CD4-positive, alpha-beta T cell treated with Interleukin-4 for 4 hours (primary cell): ENCODE measurements at places on chromosomes 6 and 20.

- DNase-seq = no peak
Observed at GRCh38 chr20:1336699-1337367, 7.9 kb upstream of the SDCBP2 start.

- DNase-seq = no peak
Observed at GRCh38 chr20:3251806-3252205, 12.8 kb upstream of the SLC4A11 start.

DNA sequence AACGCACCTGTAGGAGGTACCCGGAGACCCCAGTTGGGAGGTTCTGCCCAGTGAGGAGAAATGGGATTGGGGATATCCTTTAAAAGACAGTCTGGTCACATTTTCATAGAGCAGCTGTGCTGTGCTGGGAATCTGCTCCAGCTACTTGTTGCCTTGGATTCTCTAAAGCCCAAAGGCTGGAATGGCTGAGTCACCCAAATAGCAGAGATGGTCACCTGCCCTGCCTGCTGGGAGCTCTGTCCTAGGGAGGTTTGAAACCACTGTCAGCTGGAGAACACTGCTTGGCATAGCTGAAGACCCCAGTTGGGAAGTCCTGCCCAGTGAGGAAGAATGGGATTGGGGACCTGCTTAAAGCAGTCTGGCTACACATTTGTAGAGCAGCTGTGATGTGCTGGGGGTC lies 34.8 kb upstream of the TFB1M start:
- no peak for DNase-seq

- no peak for DNase-seq
Observed at GRCh38 chr6:13177664-13178063, 150.7 kb downstream of the TBC1D7 start.

GRCh38 chr6:2259002-2259494 lies 13.6 kb upstream of the GMDS start:
- no peak for DNase-seq

- DNase-seq = peak; percentile 47
Observed at GRCh38 chr6:31797588-31797987, 2.0 kb upstream of the VARS1 start.

DNA sequence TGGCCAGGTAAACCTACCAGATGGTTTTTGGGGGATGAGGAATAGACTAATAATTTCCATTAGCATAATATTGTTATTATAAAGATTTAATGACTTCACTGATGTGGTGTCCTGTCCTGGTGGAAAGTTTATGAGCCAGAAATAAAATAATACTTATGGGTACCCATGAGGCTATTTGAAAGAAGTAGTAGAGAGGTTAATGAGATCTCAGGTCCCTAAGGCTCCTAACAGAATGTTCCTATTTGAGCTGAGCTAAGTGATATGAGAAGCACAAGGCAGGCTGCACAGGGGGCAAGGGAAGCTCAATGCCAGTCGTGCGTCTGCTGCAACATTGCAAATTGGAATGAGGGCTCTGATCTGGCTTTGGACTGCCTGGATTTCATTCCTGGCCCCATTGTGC lies 174.1 kb downstream of the BMP2 start:
- no peak for DNase-seq

DNA sequence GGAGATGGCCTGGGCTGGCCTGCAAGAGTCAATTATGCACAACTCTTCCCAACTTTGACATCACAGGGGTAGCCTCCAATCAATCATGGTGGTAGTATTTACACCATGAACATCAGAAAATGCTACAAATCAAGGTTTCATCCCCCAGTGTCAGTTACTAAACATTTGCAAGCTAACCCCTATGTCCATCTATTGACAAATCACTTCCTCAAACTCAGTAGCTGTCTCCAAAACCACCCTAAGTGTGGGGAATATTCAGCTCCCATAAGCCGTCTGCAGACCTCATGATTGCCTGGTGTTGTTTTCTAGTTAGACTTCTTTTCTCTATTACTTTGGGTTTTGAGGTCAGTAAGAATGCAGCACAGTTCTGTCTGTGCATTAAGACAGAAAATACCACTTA lies 200.8 kb upstream of the RIN2 start:
- DNase-seq = no peak

DNA sequence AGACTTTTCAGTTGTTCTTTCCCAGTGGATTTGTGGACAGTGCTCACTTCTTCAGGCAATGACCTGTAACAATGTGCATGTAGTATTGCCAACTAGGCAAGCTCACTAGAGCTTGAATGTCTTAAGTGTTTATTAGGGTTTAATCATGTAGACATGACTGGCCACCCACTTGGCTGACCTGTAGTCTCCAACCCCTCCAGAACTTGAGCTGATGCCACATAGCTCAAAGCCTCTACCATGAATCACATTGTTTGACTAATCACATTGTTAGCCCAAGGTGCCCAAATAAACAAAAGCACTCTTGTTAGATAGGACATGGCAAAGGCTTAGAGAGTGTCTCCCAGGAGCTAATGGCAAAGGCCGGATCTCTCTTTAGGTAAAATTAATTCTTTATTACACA lies 272.7 kb downstream of the GRIK2 start:
- no peak for DNase-seq

DNA sequence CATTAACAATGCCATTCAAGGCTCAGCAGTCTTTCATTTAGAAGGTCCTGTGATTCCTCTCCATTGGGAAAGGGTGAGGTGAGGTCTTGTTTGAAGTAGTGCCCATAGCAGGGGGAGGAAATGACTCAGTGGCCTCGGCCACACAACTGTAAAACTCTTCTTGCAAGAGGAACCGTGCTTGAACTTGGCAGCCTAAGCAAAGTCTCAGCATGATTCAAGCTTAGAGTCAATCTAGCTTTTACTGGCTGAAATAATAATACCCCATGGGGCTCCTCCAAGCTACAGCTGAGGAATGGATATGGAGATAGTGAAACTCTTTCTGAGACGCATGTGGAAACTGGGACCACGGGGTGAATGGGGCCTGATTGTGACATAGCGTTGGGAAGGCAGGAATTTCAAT lies 428.2 kb downstream of the BMP2 start:
- DNase-seq = no peak

DNA sequence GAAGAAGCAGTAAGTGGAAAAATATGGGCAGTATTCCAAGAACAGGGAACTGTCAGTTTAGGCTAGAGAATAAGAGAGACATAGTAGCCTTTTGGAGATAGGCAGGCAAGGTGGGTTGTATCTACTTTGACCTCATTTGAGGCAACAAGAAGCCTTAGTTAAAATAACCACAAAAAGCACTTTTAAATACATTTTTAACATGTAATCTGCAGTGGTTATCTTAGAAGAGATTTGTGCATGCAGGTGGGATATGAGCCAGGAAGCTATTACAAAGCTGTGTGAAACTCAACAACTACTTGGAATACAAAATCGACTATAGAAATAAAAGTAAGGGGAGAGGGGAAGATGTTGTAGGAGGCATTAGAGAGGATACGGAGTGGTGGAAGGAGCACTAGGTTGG lies 143.7 kb upstream of the MCHR2 start:
- no peak for DNase-seq

GRCh38 chr20:32686530-32687179 lies 12.9 kb upstream of the C20orf203 start:
- no peak for DNase-seq

DNA sequence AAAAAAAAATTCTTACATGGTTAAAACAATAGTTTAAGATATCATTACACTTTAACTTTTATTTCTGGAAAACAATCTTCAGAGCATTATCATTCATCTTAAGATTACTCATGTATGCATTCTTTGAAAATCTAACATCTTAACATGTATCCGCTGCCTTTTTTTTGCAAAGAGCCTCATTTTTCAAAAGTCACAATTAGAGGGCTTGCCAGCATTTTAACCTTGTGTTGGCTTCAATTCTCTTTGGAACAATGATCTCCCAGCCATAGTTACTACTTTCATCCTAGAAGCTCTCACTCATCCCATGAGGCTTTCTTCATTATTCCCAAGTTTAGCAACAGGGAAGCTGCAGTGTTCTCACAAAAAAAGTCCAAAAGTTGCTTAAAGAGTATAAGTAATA lies 330.8 kb downstream of the BCKDHB start:
- DNase-seq = no peak

- DNase-seq = no peak
Observed at GRCh38 chr6:84447651-84448050, 220.2 kb upstream of the CEP162 start.

DNA sequence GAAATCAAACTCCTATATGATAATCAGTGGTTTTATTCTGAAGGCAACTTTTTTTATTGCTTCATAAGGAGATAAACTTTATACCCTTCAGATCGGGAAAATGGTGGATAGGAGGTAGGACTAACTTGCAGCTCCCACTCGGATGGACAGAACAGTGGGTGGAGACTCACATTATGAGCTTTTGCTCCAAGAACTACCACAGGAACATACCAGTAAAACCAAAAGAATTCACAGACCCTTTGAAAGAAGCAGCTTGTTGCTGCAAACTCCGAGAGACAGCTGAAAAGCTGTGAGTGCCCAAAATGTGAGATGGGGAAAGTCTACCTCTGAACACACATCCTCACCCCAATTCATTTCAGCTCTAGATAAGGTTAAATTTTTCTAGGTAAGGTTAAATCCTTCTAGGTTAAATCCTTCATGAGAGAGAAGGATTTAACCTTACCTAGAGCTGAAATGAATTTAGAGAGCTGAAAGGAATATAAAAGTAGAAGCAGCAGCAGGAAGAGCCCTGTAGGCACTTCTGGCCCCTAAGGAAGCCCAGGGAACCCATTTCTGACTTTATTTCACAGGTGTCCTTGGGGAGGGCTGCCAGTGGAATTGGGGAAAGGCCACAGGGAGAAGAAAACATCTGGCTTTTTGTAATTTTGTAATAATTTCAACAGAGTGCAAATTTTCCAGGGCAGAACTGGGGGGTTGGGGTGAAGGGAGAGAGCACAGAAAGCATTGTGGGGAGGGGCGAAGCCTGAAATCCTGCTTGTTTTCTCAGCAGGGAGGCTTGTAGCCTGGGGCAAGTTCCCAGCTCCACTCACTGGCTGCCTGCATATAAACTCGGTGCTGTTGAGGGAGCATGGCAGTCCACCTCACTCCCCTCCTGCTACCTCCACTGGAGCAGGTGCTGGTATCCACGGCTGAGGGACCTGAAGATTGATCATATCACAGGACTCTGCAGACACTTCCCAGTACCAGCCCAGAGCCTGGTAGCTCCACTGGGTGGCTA lies 65.9 kb upstream of the HCRTR2 start:
- no peak for DNase-seq

GRCh38 chr6:131909408-131910218 lies 41.6 kb downstream of the CCN2 start:
- peak; percentile 71 for DNase-seq

DNA sequence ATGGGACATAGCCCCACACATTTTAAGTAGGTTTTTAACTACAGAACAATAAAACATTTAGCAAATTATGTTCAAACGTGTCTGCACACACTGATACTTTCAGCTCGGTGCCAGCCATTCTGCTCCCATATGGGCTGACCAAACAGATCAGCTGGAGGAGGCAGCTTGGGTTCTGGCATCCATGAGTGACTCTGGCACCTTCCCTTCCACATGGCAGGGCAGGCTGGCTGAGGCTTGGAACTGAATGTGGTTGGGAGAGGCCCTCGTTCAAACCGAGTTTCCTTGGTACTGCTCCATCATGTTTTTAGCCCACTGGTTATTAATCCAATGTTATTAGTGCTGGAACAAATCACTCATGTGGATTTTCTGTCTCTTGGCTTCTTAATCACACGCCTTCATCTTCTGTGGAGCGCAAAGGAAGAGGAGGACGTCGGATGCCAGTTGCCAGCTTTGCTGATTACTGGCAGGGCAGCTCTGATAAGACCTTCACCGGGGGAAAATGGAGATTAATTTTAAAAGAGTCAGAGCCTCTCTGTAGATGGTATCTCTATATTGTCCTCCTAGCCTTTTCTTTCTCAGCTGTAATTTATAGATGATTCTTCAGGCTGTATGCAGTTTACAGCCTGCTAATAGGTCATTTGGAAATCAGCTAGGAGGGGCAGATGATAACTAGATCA lies 93.1 kb upstream of the TIAM2 start:
- no peak for DNase-seq

DNA sequence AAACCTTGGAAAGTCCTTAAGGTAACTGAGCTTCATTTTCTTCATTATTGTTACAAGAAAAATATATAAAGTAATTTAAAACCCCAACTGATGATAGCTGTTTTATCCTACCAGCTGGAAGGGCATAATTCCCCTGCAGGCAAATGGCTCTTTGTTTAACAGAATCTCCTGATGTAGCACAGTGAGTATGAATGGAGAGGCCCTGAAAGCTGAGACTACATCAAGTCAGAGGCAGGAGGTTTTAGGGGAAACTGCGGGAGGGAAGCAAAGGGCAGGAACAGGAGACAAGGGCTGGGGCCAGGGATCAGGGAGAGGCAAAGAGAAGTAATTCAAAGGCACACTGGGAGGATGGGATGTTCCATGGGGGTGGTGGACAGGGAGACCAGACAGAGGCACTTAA lies 119.0 kb upstream of the LRFN2 start:
- no peak for DNase-seq

- no peak for DNase-seq
Observed at GRCh38 chr6:151101161-151101815, 138.5 kb upstream of the AKAP12 start.

DNA sequence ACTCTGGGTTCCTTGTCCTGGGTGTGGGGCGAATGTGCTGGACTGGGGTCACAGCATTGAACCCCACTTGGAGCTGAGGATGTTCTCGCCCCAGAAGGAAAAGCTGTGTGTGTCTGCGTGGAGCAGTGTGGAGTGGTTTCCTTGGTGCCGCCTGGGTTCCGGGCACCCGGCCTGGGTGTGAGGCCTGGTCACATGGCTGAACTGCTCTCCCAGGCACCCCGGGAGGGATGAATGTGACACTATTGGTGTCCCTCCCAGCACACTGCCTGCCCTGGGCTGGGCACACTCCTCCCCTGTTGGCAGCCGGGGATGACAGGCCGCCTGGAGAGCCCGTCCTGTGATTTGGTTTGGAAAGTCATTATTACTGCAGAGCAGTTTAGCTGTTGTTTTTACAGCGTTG lies 12.3 kb downstream of the MYT1 start:
- no peak for DNase-seq

DNA sequence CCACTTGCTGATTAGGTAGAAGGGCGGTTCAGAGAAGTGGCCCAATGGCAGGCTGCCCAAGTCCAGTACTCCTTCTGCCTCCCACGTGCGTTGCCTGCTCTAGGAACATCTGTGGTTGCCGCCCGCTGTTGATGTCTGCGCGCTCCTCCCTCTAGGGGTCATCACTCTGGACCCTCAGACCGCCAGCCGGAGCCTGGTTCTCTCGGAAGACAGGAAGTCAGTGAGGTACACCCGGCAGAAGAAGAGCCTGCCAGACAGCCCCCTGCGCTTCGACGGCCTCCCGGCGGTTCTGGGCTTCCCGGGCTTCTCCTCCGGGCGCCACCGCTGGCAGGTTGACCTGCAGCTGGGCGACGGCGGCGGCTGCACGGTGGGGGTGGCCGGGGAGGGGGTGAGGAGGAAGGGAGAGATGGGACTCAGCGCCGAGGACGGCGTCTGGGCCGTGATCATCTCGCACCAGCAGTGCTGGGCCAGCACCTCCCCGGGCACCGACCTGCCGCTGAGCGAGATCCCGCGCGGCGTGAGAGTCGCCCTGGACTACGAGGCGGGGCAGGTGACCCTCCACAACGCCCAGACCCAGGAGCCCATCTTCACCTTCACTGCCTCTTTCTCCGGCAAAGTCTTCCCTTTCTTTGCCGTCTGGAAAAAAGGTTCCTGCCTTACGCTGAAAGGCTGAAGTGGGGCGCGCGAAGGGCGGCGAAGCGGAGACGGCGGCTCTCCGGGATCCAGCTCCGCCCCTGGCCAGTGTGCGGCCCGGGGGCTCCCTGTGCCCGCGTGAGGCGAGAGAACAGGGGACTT lies 8.5 kb downstream of the TRIM15 start:
- no peak for DNase-seq

GRCh38 chr6:85435851-85436250 lies 14.0 kb upstream of the NT5E start:
- no peak for DNase-seq
